ENCODE measurements at places on chromosomes 4 and X.

GRCh38 chr4:38624311-38624710 is 39.7 kb upstream of the KLF3 start:
- no peaks in the 10 kb centered on the region for H3K27me3 ChIP-seq
- DNase-seq, result no peak
- H3K36me3 ChIP-seq, result no peaks in the 10 kb centered on the region
- no peak overlapping the region for H3K27ac ChIP-seq

GRCh38 chrX:9899640-9900111 is 67.5 kb upstream of the CLDN34 start:
- no peaks in the 10 kb centered on the region for H3K36me3 ChIP-seq
- H3K4me3 ChIP-seq, result no peak overlapping the region
- H3K27me3 ChIP-seq, result peaks cover 6% of the 10 kb centered on the region
- H3K4me1 ChIP-seq, result no peaks in the 10 kb centered on the region
- DNase-seq, result no peak
- H3K27ac ChIP-seq, result no peak overlapping the region

DNA sequence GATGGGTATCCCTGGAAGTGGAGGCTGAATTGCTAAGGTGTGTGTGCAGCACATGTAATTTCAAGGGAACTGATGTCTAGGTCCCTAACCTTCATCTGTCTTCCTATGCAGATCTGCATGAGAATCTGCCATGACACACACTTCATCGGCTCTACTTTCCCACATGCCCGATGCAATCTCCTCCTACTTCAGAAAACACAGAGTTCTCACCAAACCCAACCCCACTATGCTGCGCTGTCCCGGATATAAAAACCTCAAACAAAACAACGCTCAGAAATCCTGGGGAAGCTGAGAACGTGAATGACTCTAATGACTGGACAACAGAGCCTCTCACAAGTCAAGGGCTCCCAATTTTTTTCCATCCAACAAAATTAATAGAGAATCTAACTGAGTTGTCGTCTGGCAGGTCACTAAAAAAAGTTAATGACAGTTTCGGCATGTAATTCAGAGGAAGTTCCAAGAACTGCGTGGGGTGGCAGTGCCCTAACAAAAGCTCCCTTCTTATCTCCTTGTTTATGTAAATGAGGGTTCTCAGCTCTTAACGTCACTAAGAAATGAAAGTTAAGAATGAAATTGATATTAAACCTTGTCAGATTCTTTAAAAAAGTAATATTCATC is 39.0 kb downstream of the STX18 start:
- peaks cover 8% of the 10 kb centered on the region for H3K4me1 ChIP-seq
- H3K4me3 ChIP-seq, result peak overlapping the region; percentile 34
- H3K27me3 ChIP-seq, result no peaks in the 10 kb centered on the region
- DNase-seq, result peak; percentile 39

DNA sequence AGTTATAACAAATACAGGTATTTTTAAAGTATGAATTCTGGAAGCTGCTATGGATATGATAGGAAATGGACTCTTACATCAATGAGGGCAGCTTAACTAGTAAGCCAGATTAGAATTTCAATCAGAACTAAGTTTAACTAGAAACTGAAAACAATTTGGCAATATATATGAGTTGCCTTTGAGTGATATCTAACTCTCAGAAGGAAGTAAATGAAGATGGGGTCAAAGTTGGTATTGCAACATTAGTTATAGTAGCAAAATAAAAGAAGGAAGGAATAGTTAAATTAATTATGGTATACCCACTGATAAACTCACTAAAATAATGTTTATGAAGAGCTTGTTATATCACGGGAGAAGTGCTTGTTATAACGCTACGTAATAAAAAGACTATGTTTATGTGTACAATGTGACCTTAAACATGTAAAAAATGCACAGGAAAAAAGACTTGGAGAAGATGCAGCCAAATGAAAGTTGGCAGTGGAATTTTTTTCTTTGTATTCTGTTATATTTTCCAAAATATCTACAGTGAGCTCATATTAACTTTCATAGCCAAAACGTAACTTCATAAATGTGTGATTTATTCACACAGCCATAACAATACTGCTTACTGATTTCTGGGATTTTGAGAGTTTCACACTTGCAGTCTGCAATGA is 34.5 kb downstream of the PHKA2 start:
- no peak overlapping the region for H3K27ac ChIP-seq
- H3K4me1 ChIP-seq, result peaks cover 8% of the 10 kb centered on the region
- H3K27me3 ChIP-seq, result no peaks in the 10 kb centered on the region

DNA sequence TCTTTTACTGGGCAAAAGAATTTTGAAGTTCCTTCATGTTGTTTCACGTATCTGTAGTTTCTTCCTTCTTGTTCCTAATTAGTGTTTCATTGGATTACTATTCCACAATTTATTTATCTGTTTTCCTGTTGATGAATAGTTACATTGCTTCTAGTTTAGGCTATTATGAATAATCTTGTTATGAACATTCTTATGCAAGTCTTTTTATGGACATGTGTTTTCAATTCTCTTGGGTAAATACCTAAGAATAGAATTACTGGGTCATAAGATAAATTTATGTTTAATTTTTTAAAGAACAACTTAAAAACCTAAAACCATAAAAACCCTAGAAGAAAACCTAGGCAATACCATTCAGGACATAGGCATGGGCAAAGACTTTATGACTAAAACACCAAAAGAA is 70.9 kb upstream of the RXFP1 start:
- no peak overlapping the region for H3K27ac ChIP-seq
- no peaks in the 10 kb centered on the region for H3K36me3 ChIP-seq
- H3K4me1 ChIP-seq, result no peaks in the 10 kb centered on the region
- no peak overlapping the region for H3K4me3 ChIP-seq

GRCh38 chr4:77347351-77347966 is 190.5 kb downstream of the CCNG2 start:
- H3K27me3 ChIP-seq, result peaks cover 9% of the 10 kb centered on the region
- no peaks in the 10 kb centered on the region for H3K4me1 ChIP-seq
- H3K27ac ChIP-seq, result no peak overlapping the region
- H3K36me3 ChIP-seq, result no peaks in the 10 kb centered on the region
- H3K4me3 ChIP-seq, result no peak overlapping the region

DNA sequence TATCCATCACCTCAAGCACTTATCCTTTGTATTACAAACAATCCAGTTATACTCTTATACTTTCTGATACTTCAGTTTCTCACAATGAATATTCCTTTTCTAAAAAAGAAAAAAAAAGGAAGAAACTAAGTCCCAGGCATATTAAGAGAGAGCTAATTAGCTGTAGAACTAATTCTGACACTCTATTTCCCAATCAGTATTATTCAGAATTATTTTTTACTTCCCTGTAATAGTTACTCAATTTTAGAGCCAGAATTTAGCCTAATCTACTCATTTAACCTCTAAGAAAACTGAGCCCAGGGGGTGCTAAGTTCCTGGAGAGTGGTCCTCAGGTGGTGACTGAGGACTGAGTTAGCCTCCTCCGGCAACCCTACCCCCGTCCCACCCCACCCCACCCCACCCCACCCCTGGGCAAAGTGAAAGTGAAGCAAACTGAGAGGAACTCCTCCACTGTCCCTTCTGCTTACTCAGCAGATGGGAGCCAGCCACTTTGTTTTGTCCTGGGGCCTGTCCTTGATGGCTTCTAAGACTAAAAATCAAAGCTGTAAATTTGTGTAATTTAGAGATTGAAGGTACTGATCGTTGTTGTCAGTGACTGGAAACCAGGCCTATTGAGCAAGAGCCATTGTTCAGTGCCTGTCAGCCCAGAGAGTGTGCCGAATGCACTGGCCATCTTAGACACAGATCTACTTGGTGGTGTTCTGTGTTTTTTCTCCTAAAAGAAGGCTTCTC is 162.1 kb downstream of the CBR4 start:
- no peak for DNase-seq
- H3K4me3 ChIP-seq, result no peak overlapping the region
- H3K4me1 ChIP-seq, result peaks cover 16% of the 10 kb centered on the region
- H3K36me3 ChIP-seq, result no peaks in the 10 kb centered on the region
- peaks cover 18% of the 10 kb centered on the region for H3K27me3 ChIP-seq
- H3K27ac ChIP-seq, result no peak overlapping the region

GRCh38 chr4:142778900-142779299 is 67.2 kb downstream of the INPP4B start:
- no peak overlapping the region for H3K27ac ChIP-seq
- peaks cover 7% of the 10 kb centered on the region for H3K4me1 ChIP-seq
- no peak overlapping the region for H3K4me3 ChIP-seq
- H3K36me3 ChIP-seq, result no peaks in the 10 kb centered on the region
- H3K27me3 ChIP-seq, result no peaks in the 10 kb centered on the region
- DNase-seq, result no peak

GRCh38 chr4:24513718-24514117 is 70.6 kb downstream of the DHX15 start:
- H3K4me3 ChIP-seq, result no peak overlapping the region
- no peaks in the 10 kb centered on the region for H3K4me1 ChIP-seq
- H3K36me3 ChIP-seq, result peaks cover 28% of the 10 kb centered on the region
- no peak for DNase-seq

DNA sequence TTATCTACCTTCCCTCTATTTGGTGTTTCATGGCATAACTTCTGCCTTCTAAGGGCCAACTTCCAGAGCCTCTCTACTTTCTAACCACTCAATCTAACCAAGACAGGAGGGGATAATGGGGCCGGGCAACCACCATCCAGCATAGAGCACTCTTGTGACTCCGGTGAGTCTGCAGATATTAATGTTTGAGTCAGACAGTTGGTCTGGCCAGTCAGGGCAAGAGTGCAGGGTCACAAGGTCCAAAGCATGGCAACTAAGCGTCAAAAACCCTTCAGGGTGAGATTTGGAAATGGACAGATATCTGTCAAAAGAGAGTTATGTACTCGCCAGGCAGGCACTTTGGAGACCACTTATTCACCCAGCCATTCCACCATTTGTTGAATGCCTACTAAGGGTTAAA is 105.0 kb downstream of the PALLD start:
- no peak for DNase-seq
- no peaks in the 10 kb centered on the region for H3K4me1 ChIP-seq
- no peak overlapping the region for H3K4me3 ChIP-seq
- H3K27me3 ChIP-seq, result peaks cover 14% of the 10 kb centered on the region
- H3K27ac ChIP-seq, result no peak overlapping the region
- H3K36me3 ChIP-seq, result no peaks in the 10 kb centered on the region

- no peak overlapping the region for H3K27ac ChIP-seq
- H3K27me3 ChIP-seq, result peaks cover 34% of the 10 kb centered on the region
- no peak overlapping the region for H3K4me3 ChIP-seq
Observed at GRCh38 chr4:24802648-24803047, 7.3 kb downstream of the SOD3 start.

- H3K36me3 ChIP-seq, result no peaks in the 10 kb centered on the region
- DNase-seq, result peak; percentile 56
- H3K27ac ChIP-seq, result no peak overlapping the region
- H3K27me3 ChIP-seq, result no peaks in the 10 kb centered on the region
- no peaks in the 10 kb centered on the region for H3K4me1 ChIP-seq
Observed at GRCh38 chrX:118254611-118255010, 91.3 kb upstream of the WDR44 start.

- H3K27me3 ChIP-seq, result no peaks in the 10 kb centered on the region
- no peak overlapping the region for H3K27ac ChIP-seq
- DNase-seq, result no peak
- H3K4me3 ChIP-seq, result no peak overlapping the region
Observed at GRCh38 chr4:149553959-149554520, 261.6 kb downstream of the IQCM start.

GRCh38 chrX:51747671-51748070 is 4.4 kb downstream of the GSPT2 start:
- H3K27me3 ChIP-seq, result no peaks in the 10 kb centered on the region
- H3K4me1 ChIP-seq, result peaks cover 23% of the 10 kb centered on the region
- H3K36me3 ChIP-seq, result peaks cover 35% of the 10 kb centered on the region
- H3K4me3 ChIP-seq, result no peak overlapping the region
- H3K27ac ChIP-seq, result no peak overlapping the region

GRCh38 chr4:150401083-150401687 is 180.8 kb upstream of the MAB21L2 start:
- no peak overlapping the region for H3K27ac ChIP-seq
- H3K36me3 ChIP-seq, result peaks cover 4% of the 10 kb centered on the region
- no peak overlapping the region for H3K4me3 ChIP-seq
- no peaks in the 10 kb centered on the region for H3K27me3 ChIP-seq
- no peak for DNase-seq

- DNase-seq, result peak; percentile 28
- no peaks in the 10 kb centered on the region for H3K27me3 ChIP-seq
- H3K36me3 ChIP-seq, result peaks cover 10% of the 10 kb centered on the region
- H3K4me1 ChIP-seq, result peaks cover 28% of the 10 kb centered on the region
- H3K4me3 ChIP-seq, result no peak overlapping the region
- H3K27ac ChIP-seq, result peak overlapping the region; percentile 60
Observed at GRCh38 chrX:66046612-66047235, 6.8 kb upstream of the VSIG4 start.

DNA sequence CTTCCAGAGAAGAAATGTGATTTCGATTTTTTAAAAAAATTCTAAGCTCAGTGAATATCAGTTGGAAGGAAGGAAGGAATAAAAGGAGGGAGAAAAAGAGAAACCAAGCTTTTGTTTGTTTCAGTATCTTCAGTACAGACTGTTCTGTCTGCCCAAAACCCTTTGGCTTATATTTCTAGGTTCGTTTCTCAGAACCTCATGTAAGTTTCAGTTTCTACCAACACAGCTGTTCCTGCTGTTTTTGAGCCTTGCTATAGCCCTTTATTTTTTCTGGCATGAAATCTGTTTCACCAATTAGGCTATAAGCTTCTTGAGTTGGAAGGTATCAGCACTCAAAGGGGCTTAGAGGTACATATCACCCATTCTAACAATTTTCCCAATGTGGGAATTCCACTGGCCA is 157.9 kb downstream of the GBA3 start:
- H3K36me3 ChIP-seq, result no peaks in the 10 kb centered on the region
- DNase-seq, result no peak
- H3K4me1 ChIP-seq, result no peaks in the 10 kb centered on the region
- H3K27ac ChIP-seq, result no peak overlapping the region
- no peak overlapping the region for H3K4me3 ChIP-seq
- H3K27me3 ChIP-seq, result no peaks in the 10 kb centered on the region

DNA sequence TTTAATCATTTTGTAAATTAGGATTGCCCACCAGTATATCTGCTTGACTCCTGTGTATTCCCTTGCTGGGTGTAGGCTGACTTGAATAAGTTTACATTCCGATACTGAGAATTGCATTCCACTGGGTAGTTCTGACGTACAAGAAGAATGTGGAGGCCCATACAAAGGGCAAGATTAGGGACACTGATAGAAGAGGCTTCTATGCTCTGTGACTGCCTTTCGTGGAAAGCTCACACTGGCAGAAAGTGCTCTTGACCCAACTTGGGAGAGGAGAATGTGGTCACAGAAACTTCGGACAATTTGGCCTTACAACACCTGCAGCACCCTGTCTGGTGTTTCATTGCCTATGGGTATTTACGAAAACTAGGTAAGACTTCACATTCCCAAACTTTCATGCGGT is 126.3 kb downstream of the RAPGEF2 start:
- no peaks in the 10 kb centered on the region for H3K27me3 ChIP-seq

DNA sequence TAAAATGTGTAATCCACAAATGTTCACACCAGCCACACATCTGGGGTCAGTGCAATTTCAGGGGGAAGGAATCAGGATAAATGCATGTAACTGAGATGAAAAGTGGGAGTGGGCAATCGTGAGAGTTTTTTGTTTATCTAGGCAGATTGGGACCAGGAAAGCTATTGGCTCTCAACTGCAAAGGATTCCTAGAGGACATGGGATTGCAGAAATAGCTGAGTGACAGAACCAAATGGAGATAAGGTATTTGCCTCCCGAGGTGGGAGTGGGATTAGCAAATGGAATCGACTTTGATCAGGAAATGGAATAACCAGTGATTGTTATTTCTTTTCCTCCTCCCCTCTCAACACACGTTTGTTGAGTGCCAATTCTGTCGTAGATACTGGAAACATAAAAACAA is 38.9 kb upstream of the GJB1 start:
- H3K27me3 ChIP-seq, result no peaks in the 10 kb centered on the region
- H3K4me1 ChIP-seq, result peaks cover 15% of the 10 kb centered on the region
- H3K36me3 ChIP-seq, result peaks cover 13% of the 10 kb centered on the region
- no peak for DNase-seq
- no peak overlapping the region for H3K4me3 ChIP-seq
- H3K27ac ChIP-seq, result no peak overlapping the region

Measured in activated CD8-positive, alpha-beta T cell treated with anti-CD3 and anti-CD28 coated beads, Interleukin-2, amount 10 ng/mL, durations not matched to agents 7 days and 5 days (primary cell).